ENCODE measurements at places on chromosomes 5 and 9. TPM values are rescaled to one million over a fixed set of nuclear protein-coding genes. Genes with fewer than 3 reads are reported as not detected.

PCDHB10 gene
- total RNA-seq = not detected

SURF2 gene
- 36.5 TPM for total RNA-seq

FGF18 gene
- total RNA-seq = 0.80 TPM

PCDHGA6 gene
- total RNA-seq = 0.29 TPM

IQGAP2 gene
- total RNA-seq = 0.95 TPM

PCA3 gene
- not detected for total RNA-seq

GAS1 gene
- 0.22 TPM for total RNA-seq

SLC36A2 gene
- total RNA-seq = not detected

POLR3G gene
- total RNA-seq = 14.7 TPM

MELK gene
- total RNA-seq = 75.9 TPM

CYLC2 gene
- total RNA-seq = not detected

TYRP1 gene
- 0.14 TPM for total RNA-seq

SNCAIP gene
- not detected for total RNA-seq

MARVELD2 gene
- 2.7 TPM for total RNA-seq

GCNT4 gene
- total RNA-seq = 0.33 TPM

C5orf52 gene
- not detected for total RNA-seq

PANK3 gene
- total RNA-seq = 12.5 TPM

SPATA31C1 gene
- not detected for total RNA-seq

LHFPL2 gene
- 49.7 TPM for total RNA-seq

IRX1 gene
- total RNA-seq = not detected

PCDHA1 gene
- 0.48 TPM for total RNA-seq

IL9 gene
- not detected for total RNA-seq

COL23A1 gene
- not detected for total RNA-seq

CCL28 gene
- total RNA-seq = 0.14 TPM

JAKMIP2 gene
- total RNA-seq = not detected

IFNE gene
- 2.1 TPM for total RNA-seq

PCDHGA8 gene
- 0.02 TPM for total RNA-seq

MYOZ3 gene
- total RNA-seq = not detected

MYOT gene
- not detected for total RNA-seq

WDR38 gene
- total RNA-seq = not detected

DOCK2 gene
- total RNA-seq = 3.5 TPM

AMBP gene
- 6.1 TPM for total RNA-seq

HSD17B4 gene
- 72.7 TPM for total RNA-seq

GABRG2 gene
- not detected for total RNA-seq

TSSK1B gene
- not detected for total RNA-seq

ARL15 gene
- total RNA-seq = 5.0 TPM

GPRIN1 gene
- total RNA-seq = 10.3 TPM

SMIM3 gene
- total RNA-seq = 6.4 TPM

IFNA2 gene
- total RNA-seq = not detected

PCDHB14 gene
- total RNA-seq = 0.13 TPM

RLN2 gene
- total RNA-seq = 0.21 TPM

ZMYND19 gene
- 56.2 TPM for total RNA-seq

SLCO6A1 gene
- total RNA-seq = not detected

PRUNE2 gene
- total RNA-seq = not detected

SHISAL2B gene
- total RNA-seq = not detected

CA9 gene
- 6.6 TPM for total RNA-seq

HTR1A gene
- total RNA-seq = not detected

LOX gene
- 0.76 TPM for total RNA-seq

FAM153A gene
- not detected for total RNA-seq

CCL27 gene
- not detected for total RNA-seq

C5orf63 gene
- total RNA-seq = 3.9 TPM

NR2F1-AS1 gene
- total RNA-seq = 4.1 TPM

SNX18 gene
- total RNA-seq = 8.2 TPM

Measured in A549 treated with ZK216348 at 1 μM for 4 hours (cell line).